NCI-H460 (cell line): ENCODE measurements at places on chromosomes 5 and 9. TPM values are rescaled to one million over a fixed set of nuclear protein-coding genes. Genes with fewer than 3 reads are reported as not detected.

- DNase-seq = no peak
Measured at GRCh38 chr5:31133488-31133887, 60.0 kb upstream of the CDH6 start.

GRCh38 chr9:136901516-136902258 lies 15.4 kb downstream of the TRAF2 start:
- DNase-seq = no peak

DNA sequence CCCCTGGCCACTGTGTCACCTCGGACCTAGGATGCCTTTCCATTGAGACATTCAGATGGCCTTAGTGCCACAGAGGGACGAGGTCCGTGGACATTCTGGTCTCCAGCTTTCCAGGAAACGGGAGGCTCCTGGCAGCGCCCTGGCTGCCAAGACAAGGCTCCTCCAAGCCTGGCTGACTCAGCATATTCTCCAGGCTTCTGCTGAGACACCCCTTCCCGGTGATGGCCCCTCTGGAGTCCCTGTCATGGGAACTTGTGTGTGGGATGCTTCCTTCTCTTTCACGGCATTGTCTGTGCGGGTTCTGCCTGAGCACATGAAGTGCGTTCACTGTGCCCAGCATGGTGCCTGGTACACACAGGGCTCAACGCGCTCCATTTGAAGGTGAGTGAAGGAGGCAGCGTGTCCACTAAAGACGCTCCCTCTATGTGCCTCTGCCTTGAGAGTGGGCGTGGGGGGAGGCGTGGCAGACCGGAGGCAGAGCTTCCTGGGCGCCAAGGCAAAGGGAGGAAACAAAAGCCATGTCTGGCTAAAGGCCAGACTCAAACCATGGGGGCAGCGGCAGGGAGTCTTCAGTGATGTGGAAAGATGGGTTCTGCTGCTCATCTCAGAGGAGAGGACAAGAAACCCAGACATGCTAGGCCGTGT lies 46.4 kb upstream of the PRRC2B start:
- no peak for DNase-seq

DNA sequence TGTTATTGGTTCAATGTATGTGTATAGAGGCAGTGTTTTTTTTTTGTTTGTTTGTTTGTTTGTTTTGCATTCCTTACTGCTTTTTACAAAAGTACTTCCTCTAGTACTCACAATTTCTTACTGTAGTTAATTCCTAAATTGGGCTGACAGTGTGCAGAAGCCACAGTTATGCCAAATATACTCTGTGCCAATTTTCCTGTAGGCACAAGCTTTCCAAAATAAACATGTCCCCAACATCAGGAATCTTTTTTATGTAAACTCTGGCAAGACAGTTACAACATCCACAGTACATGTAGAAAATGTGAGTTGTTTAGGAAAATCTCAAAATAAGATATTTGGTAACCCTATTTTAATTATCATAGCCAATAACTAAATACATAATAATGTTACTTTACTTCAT lies 161.6 kb upstream of the TSLP start:
- no peak for DNase-seq

DNA sequence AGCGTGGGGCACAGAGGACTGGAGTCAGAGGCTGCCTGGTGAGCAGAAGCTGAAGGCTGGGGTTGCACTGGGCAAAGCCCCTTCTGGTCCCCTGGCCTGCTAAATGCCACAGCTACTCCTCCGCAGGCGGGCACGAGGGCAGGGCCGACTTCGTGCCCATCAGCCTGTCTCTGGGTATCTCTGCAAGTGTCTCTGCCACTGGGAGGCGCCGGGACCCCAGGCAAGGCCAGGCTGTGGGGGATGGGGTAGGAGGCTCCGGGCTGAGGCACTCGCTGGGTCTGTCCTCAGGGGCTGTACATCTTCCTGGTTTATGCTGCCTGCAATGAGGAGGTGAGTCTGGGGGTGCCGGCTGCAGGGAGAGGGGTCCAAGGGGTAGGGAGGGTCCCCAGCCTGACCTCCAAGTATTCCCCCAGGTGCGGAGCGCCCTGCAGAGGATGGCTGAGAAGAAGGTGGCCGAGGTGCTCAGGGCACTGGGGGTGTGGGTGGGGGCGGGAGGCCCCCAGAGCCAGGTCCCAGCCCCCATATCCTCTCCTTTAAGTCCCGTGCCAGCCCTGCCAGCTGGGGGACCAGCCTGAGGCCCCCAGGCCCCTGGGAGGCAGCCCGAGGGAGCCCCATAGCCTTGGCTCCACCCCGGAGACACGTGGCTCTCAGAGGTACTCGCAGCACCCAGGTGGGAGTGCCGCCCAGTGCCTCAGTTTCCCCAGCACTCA lies 25.1 kb downstream of the ADGRD2 start:
- no peak for DNase-seq

- DNase-seq = no peak
Measured at GRCh38 chr5:52709167-52709925, 78.4 kb upstream of the ITGA1 start.

GRCh38 chr5:90353254-90353653 lies 56.3 kb downstream of the CETN3 start:
- no peak for DNase-seq

DNA sequence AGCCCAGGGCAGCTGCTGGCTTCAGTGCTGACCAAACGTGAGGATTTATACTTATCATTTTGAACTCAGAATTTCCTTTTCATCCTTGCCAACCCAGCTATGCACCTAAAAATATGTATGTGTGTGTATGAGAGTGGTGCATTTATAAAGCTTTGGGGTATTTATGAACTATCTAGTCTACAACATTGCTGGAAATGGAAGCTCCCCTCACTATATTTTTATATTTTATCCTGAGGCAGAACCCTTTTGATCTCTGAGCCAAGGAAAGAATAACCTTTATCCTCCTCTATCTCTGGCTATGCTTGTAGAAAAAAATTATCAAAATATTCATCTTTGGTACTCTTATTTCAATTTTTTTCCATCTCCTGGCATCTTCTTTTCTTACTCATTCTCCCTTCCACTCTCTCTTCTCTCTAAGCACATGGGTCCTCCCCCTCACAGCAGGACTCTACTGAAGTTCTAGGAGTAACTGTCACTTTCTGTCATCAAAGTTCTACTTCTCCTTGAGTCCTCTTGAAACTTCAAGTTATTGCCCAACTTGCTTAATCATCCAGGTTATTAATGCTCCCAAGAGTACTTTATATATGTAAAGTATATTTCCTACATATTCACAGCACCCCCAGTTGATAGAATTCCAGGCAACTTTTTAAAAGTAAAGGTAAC lies 190.9 kb downstream of the HINT1 start:
- DNase-seq = no peak

DNA sequence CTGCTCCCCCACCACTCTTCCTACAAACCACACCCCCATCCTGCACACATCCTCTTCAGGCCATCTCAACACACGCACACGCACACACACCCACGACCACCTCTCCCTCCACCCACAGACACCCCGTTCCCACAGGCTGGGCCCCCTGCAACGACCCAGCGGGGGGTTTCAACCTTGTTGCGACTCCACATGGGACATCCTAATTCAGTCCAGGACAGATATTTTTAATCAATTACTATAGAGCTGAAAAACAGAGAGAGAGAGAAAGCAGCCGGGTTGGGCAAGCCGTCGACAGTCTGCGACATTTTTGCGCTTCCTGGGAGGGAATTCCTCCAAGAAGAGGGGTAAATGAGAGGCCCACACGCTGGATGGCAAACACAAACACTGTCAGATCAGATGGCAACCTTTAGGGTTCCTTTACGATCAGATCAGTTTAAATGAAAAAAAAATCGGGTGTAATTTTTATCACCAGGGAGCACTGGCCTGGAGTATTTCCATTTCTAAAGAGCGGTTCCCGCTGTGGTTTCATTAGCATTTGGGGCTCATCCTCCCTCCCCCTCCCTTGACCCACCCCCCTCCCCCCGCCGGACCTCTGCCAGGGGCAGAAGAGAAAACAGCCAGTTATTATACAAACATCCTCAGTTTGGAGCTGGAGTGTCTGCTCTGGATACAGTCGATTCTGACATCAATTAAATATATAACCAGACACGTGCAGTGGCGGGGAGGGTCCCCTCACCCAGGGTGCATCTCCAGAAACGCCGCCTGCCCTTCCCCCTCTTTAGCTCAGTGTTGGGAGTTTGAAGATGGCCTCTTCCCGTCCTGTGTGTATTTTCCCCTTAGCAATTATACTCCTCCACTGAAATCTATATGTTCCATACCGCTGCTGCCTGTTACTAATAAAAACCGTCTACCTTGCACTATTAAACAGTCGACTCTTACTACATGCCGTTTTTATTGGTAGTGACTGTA lies 2.3 kb upstream of the IRX2 start:
- DNase-seq = no peak

DNA sequence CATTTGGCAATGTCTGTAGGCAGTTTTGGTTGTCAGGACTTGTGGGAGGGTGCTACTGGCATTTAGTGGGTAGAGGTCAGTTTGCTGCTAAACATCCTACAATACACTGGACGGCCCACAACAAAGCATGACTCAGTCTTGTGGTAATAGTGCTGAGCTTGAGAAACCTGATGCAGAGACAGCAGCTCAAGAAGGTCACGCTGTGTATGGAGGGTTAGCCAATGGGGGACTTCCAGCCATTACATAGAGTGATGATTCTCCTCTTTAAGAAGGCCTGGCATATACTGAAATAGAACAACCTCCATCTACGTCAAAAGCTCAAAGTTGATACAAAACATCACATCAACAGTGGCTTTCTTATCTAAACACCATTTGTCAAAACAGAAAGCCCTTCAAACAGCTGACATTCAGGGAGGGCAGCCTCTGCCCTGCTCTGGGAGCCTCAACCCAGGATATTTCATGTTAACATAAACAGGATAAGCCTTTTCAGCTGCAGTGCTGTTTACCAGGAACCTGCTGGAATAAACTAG lies 143.0 kb downstream of the GPBP1 start:
- peak; percentile 70 for DNase-seq

GRCh38 chr5:15951550-15951949 lies 228.0 kb downstream of the MARCHF11 start:
- DNase-seq = no peak

- no peak for DNase-seq
Measured at GRCh38 chr9:91403665-91404543, 19.7 kb downstream of the NFIL3 start.

GRCh38 chr5:75053054-75053303 lies 621 bp upstream of the GCNT4 start:
- no peak for DNase-seq

GRCh38 chr9:6757456-6758247 lies at the start of gene KDM4C:
Gene KDM4C, plus strand, starts transcription at chr9:6757973. Its CDS starts 35,016 bp downstream, at chr9:6792989.
- peak; percentile 83 for DNase-seq

- DNase-seq = no peak
Measured at GRCh38 chr9:22008717-22009505, at the start of gene CDKN2B. Gene CDKN2B, minus strand, starts transcription at chr9:22009305. Its CDS starts 352 bp downstream, at chr9:22008953.

GRCh38 chr5:108436696-108437095 lies 54.8 kb upstream of the FBXL17 start:
- no peak for DNase-seq

DNA sequence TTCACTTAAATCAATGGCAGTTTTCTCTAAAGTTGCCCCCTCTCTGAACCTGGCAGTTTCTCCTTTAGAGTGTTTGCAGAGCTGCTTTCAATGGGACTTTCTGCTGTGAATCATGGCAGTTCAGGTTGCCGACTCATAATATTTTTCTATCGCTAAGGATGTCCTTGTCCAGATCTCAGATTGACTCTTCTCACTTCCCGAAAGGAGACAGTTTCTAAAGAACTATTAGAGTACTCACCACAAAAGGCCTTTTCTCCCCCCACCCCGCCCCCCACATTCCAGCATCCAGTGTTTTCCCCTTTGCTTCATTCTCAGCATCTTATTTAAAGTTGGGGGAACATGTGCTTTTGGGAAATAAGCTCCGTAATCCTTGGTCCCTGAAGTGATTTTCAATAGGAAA lies 443.5 kb upstream of the KLF4 start:
- no peak for DNase-seq

DNA sequence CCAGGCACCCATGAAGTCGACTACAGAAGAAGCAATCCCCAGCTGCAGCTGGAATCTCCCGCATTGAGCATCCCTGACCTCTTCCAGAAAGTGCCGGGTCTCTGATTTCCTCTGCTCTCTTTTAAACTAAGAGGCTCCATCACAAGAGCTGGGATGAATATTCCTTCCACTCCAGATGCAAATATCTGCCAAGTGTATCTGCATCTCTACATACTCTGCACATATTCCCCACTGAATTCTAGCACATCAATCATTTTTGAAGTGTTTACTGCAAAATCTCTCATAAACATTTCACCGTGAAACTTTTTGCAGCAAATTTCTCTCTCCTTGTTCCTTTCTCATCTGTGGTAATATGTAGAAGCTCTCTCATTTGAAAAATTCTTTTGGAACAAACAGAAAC lies 161.5 kb downstream of the GABRB2 start:
- DNase-seq = no peak

DNA sequence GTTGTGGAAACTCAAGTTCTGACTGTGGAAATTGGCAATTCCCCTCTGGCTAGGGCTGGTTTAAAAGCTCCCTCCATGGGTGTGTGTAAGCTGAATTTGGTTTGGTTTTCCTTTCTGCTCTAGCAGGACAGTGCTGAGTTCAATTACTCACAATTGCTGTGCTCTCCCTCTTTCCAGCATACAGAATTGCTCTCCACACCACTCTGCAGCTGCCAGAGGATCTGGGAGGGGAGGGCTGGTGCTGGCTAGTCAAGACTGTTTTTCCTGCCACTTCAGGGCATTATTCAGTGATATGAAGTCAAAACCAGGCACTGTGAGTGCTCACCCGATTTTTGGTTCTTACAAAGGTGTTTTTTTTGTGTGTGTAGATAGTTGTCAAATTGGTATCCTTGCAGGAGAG lies 336.9 kb upstream of the SLC24A2 start:
- no peak for DNase-seq

GRCh38 chr5:104186100-104186499 lies 623.5 kb upstream of the NUDT12 start:
- DNase-seq = no peak

DNA sequence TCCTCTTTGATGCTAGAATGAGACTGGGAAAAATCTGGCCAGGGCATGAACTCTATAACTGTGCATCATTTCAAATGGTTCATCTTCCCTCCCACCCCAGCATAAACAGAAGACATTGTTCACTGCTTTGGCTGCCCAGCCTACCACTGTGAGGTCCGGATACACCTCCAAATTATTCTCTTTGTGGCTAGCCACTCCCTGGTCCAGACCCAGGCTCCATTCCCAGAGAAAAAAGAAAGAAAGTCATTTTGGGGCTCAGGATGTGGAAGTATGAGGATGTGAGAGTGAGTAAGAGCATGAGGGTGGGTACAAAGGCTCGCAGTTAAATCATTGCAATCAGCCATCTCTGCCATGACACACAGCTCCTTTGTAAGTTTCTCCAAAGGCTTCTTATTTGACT lies 559.2 kb downstream of the PSAT1 start:
- no peak for DNase-seq

DNA sequence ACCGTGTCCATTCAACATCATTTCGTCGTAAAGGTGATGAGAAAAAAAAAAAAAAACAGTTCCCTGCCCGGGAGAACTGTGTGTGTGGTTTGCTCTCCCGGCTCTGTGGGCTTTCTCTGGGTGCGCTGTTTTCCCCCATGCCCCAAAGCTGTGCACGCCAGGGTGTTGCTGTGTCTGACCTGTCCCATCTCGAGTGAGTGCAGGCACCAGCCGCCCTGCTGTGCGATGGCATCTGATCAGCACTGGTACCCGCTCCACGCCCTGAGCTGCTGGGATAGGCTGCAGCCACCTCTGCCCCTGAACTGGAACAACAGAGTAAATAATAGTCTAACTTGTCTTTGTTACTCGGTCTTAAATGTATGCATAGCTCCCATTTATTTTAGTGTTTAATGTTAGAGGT lies 33.3 kb downstream of the CEP72 start:
- no peak for DNase-seq

Gene TRIM7
- 46.8 and 54.3 TPM in 2 replicates for total RNA-seq

Gene PITX1
- 45.3 and 61.7 TPM in 2 replicates for total RNA-seq

Gene DDX4
- total RNA-seq = 0.14 TPM in 1 of 2 replicates, not detected in the other

Gene INSYN2B
- 0.89 and 0.97 TPM in 2 replicates for total RNA-seq

Gene DMGDH
- 0.20 TPM in 1 of 2 replicates, not detected in the other for total RNA-seq

Gene PROB1
- 1.5 and 1.8 TPM in 2 replicates for total RNA-seq

Gene SLC6A19
- not detected in 2 replicates for total RNA-seq

Gene IRF1
- total RNA-seq = 11.7 and 12.1 TPM in 2 replicates
